ENCODE measurements at places on chromosomes 5 and 9.

GRCh38 chr5:173831196-173831914 lies 56.8 kb upstream of the CPEB4 start:
- DNase-seq: no peak

DNA sequence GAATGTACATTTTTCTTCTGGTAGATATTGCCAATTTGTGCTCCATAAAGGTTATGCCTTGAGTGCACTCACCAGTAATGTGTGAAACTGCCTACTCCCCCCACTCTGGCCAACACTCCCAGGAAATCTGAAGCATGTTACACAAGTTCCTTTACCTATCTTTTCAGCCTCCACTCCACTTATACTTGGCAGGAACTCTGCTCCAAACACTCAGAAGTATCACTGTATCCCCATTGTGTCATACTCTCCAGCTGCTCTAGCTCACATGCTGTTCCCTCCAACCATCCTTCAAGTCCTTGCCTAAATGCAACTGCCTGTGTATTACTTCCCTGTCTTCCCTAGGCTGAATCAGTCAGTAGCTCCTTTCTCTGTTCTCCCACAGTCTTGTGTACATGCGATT lies 28.3 kb downstream of the POU4F3 start:
- DNase-seq: no peak

GRCh38 chr5:136032564-136032963 lies 3.8 kb downstream of the TGFBI start:
- no peak for DNase-seq

DNA sequence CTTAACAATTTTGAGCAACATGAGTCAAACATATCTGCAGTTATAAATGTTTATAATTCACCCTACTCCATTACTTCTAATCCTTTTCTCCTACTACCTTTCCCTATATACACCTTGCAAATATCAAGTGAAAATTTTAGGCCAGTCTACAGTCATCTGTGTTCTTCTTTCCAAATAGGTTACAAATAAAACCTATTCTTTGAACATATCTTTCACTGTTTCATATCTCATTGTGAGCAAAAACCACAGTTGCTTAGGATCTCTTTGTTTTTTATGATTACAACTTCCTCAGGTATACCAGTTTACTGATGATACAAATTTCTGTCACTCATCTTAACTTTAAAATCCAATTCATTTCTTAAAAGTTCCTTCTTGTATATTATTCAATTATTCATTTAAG lies 34.4 kb downstream of the RFX3 start:
- no peak for DNase-seq

- no peak for DNase-seq
Observed at GRCh38 chr9:77917800-77918199, 113.8 kb downstream of the GNAQ start.

- DNase-seq: no peak
Observed at GRCh38 chr9:125829743-125830142, 82.6 kb downstream of the PBX3 start.

DNA sequence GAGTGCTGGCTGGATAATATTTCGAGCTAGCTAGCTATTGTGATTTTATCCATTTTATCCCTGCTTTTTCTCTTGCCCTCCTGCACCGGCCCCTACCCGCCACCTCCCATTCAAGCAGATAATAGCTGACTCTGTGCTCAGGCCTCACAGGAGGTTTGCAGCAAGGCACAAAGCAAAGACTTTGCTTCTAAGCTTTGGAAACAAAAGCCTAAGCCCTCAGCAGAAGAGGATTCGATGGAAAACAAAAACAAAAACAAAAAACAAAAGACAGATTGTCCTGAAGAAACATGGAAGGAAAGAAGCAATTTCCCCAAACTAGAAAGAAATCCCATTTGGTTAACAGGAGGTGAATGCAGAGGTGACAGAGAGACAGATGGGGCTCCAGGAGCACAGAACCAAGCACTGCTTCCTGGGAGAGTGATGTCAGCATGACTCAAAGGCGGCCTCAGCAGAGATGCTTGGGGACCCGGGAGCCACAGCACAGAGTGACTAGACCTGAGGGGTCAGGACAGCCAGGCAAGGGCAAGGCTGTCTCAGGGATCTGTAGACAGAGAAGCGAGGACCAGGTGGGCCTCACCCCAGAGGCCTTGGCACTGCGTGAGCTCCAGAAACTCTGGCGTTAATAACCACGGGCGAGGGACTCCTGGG lies 28.4 kb downstream of the MTX3 start:
- no peak for DNase-seq

DNA sequence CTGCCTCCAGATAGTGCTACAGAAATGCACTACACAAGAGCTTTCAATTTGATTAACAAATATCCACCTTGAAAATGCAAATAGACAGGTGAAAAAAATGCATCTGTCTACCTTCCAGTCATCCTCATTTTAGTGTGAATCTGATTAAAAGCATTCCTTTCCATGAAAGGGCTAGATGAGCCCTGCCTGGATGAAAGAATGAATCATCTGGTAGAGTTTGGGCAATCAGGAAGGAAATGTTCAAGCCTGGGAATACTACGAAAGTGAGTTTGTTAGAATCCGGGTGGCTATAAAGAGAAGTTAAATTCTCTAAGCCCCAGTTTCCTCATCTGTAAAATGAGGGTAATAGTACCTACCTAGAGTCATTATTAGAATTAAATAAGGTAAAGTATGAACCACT lies 142.6 kb downstream of the FAM114A2 start:
- DNase-seq: no peak

- no peak for DNase-seq
Observed at GRCh38 chr9:126642010-126642744, 28.4 kb downstream of the LMX1B start.

GRCh38 chr5:159089675-159090074 lies 10.0 kb downstream of the EBF1 start:
- no peak for DNase-seq

- no peak for DNase-seq
Observed at GRCh38 chr9:116494815-116495634, 192.1 kb upstream of the TRIM32 start.

GRCh38 chr5:142106061-142106460 lies 2.5 kb upstream of the NDFIP1 start:
- no peak for DNase-seq

DNA sequence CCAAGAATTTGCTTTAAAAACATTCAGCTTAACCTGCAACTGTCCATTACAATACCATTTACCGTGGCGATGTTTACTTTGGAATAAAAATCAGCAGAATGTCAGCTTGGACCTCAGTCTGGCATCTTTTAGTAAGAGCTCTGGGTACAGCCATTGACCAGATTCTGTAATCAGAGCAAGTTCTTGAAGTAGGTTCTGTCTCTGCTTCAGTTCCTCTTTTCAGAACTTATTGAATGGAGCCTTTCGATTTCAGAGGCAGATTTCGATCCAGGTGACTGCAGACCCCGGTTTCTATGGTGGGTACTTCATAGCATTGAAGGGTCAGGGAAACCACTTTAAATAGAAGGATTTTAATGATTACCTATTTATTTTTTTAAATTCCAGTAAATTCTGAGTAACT lies 53.4 kb upstream of the SV2C start:
- no peak for DNase-seq

DNA sequence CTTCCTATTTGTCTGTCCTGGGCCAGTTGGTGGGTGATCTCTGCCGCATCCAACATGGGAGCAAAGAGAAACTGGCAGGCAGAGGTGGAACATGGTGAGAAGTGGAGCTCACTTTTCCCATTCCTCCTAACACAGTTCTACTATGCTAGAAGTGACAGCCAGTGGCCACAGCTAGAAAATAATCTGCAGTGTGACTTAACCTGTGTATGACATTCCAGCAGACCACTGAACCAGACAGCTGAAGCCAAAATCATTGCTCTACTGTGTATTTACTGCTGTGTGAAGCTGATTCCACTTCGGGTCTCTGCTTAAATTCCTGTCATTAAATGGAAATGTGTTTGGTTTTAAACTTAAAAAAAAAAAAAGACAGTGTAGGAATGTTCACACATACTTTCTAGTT lies 523.0 kb downstream of the MTRR start:
- no peak for DNase-seq

- no peak for DNase-seq
Observed at GRCh38 chr9:4130166-4130565, 169.7 kb downstream of the GLIS3 start.

- no peak for DNase-seq
Observed at GRCh38 chr5:54362992-54363625, 52.7 kb upstream of the ARL15 start.

DNA sequence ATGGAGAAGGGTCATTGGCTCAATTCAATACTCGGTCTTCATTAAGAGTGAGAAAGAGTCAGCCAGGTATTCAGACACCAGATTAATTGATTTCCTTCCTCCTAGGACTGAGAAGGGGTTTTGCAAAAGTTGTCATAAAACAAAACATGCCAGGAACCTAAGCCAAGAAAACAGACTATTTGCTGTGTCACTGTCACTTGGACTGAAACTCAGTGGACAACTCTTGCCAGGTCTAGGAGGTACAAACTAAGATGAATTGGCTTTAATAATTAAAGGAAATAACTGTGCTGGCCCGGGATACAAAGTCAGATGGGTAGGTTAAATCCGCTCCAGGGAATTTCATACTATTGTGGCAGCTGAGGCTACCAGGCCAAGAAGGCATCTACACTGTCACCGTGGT lies 71.1 kb upstream of the TBC1D9B start:
- DNase-seq: no peak

- DNase-seq: no peak
Observed at GRCh38 chr5:169795338-169795737, 158.3 kb downstream of the DOCK2 start.

- no peak for DNase-seq
Observed at GRCh38 chr5:165477546-165477945, 1972.1 kb downstream of the MAT2B start.

GRCh38 chr5:16852251-16853005 lies 83.7 kb downstream of the MYO10 start:
- DNase-seq: no peak

DNA sequence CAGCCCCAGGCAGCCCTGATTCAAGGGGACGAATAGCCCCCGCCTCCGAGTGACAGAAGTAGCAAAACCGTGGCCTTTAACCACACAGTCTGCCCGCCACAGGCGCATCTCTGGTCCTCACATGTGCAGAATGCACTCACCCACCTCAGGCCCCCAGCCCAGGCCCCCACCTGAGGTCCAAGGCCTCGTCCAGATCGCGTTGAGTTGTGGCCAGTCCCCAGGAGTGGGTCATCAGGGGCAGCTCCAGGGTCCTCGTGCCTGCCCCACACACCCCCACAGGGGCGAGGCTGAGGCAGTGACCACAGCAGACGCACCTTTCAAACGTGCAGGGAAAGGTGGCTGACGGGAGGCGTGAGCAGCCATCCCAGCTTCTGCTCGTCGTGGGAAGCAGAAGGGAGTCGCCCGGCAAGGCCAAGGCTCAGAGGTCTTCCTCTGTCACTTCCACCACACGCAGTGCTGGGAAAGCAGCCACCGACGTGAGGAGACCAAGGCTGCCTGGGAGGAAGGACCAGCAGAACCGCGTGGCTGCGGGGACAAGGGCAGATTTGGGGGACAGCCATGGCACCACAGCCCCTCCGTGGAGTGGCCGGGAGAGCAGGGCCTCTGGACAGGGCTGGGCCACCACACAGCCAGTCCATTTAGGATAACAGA lies 77.8 kb upstream of the OTULINL start:
- DNase-seq: no peak

DNA sequence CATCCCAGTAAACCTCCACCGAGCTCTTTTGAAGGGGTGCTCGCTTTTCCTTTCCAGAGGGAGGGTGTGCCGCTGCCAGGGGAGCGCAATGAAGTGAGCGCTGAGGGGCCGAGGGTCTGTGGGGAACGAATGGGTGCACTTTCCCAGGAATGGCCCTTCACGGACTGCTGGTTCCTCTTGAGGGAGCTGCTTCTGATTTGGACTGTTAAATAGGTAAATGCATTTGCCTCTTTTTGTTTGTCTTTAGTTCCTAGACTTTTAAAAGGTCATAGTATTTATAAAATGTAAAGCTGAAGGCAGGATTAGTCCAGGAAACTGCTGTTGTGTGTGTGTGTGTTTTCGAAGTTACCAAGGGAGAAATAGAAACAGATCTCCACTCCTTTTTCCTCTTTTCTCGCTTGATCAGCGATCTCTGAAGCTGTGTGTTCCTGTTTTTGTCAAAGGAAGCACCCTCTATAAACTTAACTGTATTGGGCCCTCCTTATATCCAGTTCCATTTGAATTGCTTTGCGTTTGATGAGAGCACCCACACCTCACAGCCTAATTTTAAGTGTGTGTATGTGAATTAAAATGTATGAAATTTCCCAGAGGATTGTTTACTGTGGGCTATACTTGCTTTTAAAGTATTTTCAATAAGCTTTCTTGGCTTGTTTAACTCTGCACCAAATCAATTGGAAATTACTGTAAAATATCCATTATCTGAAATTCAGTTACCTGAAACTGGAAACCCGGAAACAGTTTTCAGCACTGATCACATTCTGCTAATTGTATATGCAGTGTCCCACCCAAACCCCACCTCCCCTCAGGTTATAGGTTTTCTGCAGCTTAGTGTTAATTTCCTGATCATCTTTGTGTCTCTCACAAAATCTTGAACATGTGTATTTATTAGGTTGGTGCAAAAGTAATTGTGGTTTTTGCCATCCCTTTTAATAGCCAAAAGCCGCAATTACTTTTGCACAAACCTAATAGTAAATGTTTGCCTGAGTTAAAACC lies 966 bp downstream of the SNX2 start:
- no peak for DNase-seq

DNA sequence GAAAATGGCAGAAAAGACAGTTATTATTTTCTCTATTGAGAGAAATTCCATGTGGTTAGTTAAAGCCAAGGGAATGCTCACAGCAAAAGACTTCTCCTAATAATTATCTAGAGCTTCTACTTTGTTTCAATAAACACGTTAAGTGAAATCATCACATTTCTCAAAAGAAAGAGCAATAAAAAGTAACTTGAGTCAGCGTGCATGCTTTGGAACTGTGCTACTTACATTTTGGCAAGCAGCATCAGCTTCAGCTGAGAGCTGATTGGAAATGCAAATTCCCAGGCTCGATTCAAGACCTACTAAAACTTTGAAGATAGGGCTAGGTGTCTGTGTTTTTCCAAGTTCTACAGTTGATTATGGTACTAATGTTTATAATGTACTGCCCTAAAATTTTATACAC lies 132.1 kb downstream of the CDH18 start:
- no peak for DNase-seq

DNA sequence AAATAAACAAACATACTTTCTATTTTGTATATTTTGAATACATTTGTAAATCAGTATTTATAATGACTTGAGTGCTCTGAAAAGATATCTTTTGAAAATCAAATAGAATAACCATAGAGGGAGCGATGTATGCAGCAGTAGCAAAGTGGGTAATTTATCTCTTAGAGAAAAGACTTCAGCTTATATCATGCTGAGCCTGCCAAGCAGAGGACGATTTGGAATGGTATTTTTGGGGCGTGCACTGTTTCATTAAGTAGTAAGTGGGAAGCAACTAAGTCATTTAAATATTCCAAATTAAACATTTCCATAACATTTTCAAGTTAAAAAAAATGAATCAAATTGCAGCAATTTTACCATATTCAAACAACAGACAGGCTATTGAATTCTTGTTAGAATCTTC lies 147.6 kb downstream of the CDH10 start:
- no peak for DNase-seq

- DNase-seq: no peak
Observed at GRCh38 chr5:150700246-150700593, 642 bp downstream of the RBM22 start.

- no peak for DNase-seq
Observed at GRCh38 chr5:91106842-91107511, 276.1 kb downstream of the ARRDC3 start.

- no peak for DNase-seq
Observed at GRCh38 chr5:37715992-37716391, 123.8 kb downstream of the GDNF start.

Data from activated naive CD8-positive, alpha-beta T cell treated with anti-CD3 and anti-CD28 coated beads, Interleukin-2, amount 50 U/mL, for 16 hours (primary cell).